ENCODE measurements at places on chromosomes 2 and 18. TPM values are rescaled to one million over a fixed set of nuclear protein-coding genes. Genes with fewer than 3 reads are reported as not detected.
A peak's percentile ranks its signal among the peaks of the same experiment; 100 is the strongest.

Gene ERICH2
- total RNA-seq: not detected

- DNase-seq: no peak
These were observed 72.1 kb upstream of the CTDP1 start for GRCh38 chr18:79607361-79607952.

GRCh38 chr2:43737097-43737854 lies 36.6 kb upstream of the DYNC2LI1 start:
- DNase-seq: peak; percentile 31

Gene PRKAG3
- 49.9 TPM for total RNA-seq

DNA sequence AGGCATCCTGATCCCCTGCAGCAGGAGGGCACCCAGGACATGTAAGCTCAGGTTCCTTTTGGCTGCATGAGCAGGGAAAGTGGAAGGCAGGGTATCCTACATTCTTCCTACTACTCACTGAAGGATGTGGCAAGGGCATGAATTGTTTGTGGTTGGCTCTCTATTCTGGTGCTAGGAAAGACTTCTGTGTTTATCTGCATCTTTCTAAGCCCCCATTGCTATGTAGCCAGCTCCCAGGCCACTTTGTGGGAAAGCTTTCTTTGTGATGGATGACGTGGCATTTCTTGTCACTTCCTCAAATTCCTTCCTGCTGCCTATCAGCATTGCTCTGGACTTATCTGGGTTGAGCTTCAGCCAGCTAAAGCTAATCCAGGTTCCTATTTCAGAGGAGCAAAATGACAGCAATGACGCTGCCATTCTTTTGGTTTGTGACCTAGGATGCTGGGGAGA lies 46.2 kb downstream of the MEIS1 start:
- peak; percentile 56 for DNase-seq

DNA sequence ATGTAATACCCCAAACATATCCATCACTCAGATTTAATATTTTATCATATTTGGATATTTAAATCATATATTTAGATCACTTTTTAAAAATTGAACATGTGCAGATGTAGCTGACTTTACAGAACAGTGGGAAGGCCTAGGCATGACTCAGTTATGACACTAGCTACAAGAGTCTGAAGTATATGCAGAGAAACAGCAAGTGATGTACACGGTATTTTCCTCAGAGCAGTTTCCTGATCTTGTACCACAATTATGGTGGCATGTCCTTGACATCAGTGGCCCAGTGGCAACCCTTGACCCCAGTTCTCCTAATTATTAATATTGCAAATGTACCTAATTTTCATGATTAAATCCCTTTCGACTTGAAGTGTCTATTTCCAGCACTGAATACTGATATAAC lies 28.2 kb downstream of the CDKL4 start:
- DNase-seq: no peak

- peak; percentile 41 for DNase-seq
These were observed 4.8 kb downstream of the TNFRSF11A start for GRCh38 chr18:62329691-62330454.

DNA sequence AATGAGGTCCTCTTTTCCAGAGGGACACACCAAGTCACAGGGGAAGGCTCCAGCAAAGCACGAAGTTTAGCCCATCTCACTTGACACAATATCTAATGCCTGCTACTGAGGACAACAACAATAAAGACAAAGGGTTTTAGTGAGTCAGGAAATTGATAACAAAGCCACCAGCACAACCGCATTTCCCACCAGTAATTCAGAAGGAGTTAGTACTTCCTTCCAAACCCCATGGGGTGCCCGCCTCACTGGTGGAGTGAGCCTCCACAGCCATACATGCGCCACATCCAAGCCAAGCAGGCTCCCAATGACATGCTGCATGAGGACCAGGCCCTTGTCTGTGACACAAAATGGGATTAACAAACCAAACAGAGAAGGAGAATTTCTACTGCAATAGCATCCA lies 40.1 kb downstream of the MRPL35 start:
- no peak for DNase-seq

Gene SERPINB5
- total RNA-seq: not detected

DNA sequence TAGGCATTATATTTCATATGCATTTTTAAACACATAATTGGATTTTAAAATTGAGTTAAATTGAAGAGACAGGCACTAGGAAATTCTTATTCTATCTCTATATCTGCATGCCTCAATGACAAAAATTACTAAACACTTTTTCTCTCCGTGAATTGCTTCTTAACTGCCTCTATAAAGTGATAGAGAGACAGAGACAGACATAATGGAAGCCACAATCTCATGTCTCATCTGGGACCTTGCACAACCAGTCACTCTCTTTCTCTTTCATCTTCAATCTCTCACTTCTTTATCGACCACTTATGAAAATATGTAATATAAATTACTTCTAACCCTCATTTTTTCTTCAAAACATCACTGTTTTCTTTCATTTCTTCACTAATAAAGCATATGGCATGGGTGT lies 238.9 kb upstream of the ZNF804A start:
- no peak for DNase-seq

GRCh38 chr2:100752628-100753333 lies 67.2 kb upstream of the NPAS2 start:
- DNase-seq: peak; percentile 53

DNA sequence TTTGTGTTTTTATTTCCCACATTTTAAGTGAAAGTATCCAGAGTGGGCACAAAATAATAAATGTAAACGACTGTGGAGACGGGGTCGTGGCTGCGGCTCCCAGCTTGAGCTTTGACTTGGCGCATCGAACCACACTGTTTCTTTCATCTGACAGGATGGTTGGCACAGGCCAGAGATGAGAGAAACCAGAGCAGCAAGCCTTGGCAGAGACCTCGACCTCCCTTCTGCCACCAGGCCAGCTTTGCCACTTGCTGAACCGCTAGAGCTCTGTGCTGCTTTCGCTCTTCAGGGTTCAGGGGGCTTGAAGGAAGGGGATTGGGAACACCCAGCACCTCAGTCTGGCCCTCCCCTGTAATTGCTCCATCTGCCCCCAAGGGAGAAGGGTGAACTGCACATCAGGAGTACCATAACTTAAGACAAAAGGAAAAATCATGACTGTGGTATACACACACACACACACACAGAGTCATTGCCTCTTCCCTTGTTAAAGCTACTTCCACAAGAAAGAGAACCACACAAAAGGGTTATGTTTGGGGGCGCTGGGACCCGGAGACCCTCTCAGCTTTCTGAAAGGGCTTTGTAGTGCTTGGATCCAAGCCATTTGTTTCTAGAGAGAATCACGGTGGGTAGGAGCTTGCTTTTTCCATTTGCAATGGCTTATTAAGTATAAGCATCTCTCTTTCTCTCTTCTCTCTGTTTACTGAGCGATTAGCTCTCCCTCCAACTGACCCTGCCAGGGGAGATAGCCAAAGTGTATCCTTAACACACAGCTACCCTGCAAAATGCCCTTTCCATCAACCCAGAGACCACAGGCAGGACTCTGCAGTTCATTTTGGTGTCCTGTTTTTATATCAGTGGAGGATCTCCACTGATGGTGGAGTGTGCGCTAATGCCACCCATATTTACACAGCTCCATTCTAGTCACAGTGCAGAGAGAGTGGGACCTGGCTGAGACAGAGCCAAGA lies 23.0 kb downstream of the POU3F3 start:
- no peak for DNase-seq

- peak; percentile 70 for DNase-seq
These were observed 40.0 kb downstream of the ICA1L start for GRCh38 chr2:202831242-202832220.

- DNase-seq: no peak
These were observed 56.4 kb upstream of the PCBP1 start for GRCh38 chr2:70030724-70031420.

GRCh38 chr2:128366713-128367511 lies 48.2 kb upstream of the HS6ST1 start:
- DNase-seq: no peak

Gene ITGA4
- 31.9 TPM for total RNA-seq

DNA sequence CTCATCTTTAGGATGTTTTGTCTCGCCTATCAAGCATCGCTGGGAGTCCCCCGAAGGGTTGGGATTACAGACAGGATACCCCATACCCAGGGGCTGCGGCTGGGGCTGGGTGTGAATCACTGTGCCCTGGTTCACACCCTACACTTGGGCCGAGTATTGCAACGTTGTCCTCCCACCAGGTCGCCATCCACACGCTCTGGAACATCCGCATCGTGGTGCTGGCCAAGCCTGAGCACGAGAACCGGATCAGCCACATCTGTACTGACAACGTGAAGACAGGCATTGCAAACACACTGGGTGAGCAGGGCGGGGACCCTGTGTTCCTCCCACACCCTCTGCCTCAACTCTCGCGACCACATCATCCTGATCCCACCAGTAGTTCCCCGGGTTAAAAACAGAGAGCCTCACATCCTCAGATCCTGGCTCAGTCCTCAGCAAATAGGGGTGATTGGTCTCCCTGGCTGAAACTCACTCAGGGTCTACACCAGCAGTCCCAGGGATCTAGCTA lies 87.3 kb upstream of the ATG16L1 start:
- no peak for DNase-seq

Gene TTN
- 1,034 TPM for total RNA-seq
